Naive B cell (primary cell): ENCODE measurements at places on chromosomes 7 and 10.
A peak's percentile ranks its signal among the peaks of the same experiment; 100 is the strongest.

DNA sequence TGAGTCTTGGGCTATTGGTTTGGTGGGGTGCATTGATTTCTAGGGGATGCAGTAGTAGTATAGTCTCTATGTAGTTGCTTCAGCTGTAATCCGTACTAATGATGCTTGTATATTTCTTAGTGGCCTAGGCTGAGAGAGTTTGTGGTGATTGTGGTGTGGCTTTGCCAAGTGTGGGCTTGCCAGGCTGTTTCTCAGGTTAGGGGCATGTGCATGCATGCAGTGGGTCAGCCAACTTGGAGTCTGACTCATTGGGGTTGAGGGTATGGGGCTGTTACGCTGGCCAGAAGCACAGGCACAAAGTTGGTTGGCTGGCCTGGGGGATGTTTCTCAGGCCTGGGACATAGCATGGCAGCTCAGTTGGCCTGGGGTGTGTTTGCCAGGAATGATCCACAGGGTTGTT lies 25.7 kb upstream of the PLA2G12B start:
- no peak for DNase-seq

DNA sequence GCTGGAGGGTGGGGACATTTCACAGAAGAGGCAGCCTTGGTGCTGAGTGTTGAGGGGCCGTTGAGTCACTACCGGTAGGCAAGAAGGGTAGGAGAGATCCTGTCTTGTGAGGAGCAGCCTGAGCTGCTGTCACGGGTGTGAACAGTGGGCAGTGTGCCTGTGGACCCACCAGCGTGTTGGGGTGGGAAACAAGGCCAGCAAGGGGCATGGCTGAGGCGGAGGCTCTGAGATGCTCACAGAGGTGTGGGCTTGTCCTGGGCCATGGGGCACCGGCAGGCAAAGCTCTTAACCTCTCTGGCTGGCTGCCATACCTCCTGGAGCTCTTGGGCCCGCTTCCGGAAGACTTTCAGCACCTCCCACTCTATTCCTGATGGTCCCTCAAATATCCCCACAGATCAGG lies 33.6 kb upstream of the SMARCD3 start:
- DNase-seq, result no peak

DNA sequence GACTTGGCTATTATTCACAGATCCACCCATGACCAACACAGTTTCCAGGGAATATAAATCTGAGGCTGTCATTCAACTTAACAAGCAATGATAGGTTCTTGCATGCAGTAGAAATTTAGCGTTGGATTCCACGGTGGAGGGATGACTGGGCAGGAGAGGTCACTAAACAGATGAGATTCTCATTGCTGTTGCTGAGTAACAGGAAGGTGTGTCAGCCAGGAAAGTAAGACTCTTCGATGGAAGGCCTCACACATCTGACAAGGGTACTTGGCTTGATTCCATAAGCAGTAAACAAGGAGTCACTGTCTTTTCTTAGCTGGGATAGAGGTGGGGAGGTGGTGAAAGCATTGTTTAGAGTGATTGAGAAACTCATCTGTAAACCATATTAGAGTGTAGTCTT lies 1152.0 kb downstream of the SORCS3 start:
- no peak for DNase-seq

DNA sequence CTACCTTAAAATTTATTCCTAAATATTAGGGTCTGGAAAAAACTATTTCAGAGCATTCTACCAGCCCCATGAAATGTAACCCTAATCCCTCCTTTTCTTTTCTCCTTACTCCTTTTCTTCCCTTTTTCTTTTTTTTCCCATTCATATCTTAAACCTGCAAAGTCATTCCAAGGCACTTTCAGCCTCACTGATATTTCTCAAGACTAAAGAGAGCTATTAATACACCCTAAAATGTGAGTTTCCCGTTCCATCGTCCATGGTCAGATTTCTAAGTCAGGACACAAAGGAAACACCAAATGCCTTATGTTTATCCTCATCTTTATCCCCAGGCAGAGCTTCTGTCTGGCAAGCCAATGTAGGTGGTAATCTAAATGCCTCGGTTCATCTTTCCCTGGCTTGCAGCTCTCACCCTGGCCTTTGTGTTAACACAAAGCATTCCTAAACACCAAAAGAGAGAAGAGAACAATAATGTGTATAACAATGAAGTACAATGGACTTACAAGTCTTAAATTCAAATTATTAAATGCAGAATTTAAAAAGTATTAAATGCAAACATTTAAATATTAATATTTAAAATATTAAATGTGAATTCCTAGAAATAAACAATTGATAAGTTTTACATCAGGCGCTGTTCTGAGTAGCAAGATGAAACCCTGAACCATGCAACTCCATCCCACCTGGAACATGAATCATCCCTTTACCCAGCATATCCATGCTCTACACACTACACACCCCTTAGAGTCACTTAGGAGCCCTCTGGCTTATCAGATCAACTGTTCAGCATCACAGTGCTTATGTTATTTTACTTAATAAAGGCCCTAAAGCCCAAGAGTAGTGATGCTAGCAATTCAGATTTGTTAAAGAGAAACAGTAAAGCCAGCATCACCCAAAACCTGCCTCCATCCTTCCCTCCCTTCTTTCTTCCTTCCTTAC lies 26.8 kb downstream of the MICU1 start:
- DNase-seq, result no peak

- DNase-seq, result no peak
These were observed 573.5 kb downstream of the KIF20B start for GRCh38 chr10:90274721-90275468.

GRCh38 chr10:630581-631073 lies 58.8 kb downstream of the DIP2C start:
- DNase-seq, result no peak

GRCh38 chr7:79063019-79063698 lies 390.3 kb downstream of the MAGI2 start:
- DNase-seq, result no peak

DNA sequence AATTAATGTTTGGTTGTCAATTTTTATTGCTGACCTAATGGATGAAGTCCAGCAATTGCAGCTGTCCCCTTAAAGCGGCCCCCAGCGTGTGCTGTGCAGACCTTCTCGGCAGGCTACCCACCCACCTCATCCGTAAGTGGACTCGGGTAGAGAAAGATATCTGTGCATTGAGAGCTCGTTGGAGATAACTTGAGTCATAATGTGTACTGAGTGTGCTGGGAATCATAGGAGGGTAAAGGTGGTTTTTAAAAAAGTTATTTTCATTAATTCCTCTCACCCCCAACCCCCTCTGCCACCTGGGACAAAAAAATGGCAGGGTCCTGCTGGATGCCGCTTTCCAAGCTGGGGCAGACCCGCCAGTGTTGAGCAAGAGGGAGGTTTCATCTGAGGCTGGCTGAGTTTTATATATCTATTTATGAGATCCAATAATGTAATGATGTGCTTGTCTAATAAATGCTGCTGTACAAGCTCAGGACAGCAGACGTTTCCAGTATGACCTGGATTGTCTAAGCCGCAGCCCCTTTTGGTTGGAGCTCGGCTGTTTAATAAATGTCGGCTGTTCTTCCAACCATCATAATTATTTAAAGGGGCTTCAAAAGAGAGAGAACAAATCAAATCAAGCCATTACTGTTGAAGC lies 119.1 kb downstream of the NKX6-2 start:
- no peak for DNase-seq

DNA sequence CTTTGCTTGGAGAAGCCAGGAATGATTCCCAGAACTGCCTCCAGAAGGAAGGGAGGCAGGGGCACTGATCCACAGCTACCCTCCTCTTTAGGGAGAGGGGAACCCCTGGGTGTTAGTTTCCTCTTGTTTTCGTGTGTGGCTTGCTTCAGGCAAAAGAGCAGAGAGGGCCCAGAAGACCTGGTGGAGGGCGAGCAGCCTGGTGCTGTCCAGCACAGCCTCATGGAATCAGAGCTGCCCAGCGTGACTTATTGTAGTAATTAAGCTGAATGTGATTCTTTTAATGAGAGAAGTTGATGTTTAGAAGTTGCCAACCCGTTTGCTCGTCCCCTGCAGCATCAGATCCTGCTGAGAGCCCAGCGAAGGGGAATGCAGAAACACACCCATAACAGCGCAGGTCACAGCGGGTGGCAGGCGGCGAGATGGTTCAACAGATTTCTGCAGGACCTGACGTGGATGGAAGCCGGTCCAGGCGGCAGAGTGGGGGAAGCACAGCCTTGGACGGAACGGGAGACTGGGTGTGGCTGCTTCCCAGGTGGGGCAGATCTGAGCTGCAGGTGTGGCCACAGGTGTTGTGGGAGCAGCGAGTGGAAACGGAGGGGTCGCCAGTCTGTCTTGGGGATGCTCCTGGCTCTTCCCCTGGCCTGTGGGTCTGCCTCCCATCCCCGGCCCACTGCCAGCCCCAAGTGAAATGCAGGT lies 53.7 kb upstream of the SHH start:
- DNase-seq, result no peak

GRCh38 chr7:11538751-11539299 lies 293.2 kb downstream of the THSD7A start:
- no peak for DNase-seq

DNA sequence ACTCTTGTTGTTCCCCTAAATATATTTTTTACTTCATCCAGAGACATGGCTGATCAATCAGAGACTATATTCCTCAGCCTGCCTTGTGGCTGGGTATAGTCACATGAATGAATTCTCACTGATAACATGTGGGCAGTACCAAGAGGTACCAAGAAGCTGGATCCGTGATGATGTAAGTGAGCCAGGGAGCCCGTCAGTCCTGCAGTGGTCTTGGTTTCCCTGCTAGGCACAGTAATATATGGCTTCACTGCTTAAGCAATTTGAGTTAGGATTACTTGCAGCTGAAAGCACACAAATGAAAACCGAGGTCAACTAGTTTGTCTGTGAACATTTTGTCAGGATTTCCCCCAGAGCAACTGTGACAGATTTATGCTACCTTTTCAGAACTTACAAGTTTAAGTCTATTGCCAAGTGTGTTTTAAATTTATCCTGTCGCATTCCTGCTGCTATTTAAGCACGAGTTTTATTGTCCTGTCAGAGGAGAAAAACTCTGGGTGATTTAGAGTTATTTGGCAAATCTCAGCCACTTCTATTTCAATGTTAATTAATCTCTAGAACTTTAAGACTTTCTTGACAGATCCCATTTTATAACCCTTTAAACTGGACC lies 381.8 kb downstream of the PHF14 start:
- no peak for DNase-seq

DNA sequence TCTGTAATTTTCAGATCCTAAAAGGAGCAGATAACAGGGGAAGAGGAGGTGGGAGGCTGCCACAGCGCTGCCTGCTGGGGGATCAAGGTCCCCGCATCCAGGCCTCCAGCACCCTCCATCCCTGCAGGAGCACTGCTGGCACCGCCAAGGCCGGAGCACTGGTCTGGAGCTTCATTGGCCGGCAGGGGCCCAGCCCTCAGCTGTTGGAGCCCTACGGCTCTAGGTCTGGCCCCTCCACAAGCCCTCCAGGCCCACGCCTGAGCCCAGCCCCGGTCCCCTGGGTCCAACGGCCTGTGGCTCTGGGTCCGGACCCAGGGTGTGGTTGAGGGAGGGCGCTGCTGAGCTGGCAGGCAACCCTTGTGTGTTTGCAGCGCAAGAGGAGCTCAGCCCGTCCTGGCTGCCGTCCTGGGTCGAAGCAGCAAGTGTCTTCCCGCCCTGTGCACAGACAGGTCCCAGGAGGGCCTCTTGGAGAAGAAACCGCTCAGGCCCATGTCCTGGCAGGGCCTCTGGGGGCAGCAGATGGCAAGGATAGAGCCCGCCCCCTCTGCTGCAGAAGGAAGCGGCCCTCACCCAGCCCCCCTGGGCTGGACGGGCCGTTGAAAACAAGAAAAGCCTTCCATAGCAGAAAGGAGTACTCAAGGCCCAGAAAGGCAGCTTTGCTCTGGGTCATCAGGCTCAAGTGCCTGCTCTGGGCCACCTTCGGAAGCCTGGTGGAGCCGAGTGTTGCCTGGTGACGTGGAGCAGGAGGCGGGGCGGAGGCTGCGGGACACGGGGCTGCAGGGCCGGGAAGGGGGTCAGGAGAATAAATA lies 54.3 kb upstream of the TNRC18 start:
- peak; percentile 54 for DNase-seq

DNA sequence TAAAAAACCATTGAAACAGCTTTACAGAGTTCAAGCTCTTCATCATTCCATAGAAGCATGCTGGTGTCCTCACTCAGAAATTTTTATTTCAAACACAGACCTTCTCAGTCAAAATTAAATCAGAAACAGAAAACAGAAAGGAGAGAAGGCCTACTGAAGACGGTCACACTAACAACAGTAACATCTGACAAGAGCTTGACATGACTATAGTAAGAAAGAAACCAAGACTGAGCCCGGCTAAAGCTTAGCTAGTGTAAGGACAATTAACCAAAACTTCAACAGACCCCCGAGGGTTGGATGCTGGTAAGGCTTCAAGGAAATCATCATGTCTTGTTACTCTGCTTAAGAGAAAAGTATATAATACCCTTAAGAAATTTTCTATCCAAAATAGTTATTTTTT lies 38.6 kb downstream of the MTPN start:
- DNase-seq, result no peak
